ENCODE measurements at places on chromosomes 7 and 10.

GRCh38 chr7:107373354-107373753 lies 96.5 kb upstream of the GPR22 start:
- DNase-seq, result no peak

GRCh38 chr10:2439000-2439399 lies 628.3 kb upstream of the PFKP start:
- DNase-seq, result no peak

DNA sequence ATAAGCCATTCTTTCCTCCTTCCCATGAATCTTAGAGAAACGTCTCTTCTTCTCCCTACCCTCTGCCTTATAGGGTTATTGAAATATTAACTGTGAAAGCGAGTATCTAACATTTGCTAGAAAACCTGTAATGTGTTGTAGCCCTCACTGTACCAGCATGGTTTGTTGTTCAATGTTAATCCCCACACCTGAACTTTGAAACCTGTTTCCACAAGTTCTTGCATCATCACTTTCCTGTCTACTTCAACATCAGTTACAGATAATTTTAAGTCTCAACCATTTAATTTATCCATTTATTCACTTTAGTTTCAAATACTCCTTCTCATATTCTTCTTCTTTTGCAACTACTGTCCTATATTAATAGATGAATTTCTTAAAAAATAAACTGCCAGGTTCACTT lies 148.2 kb downstream of the ETV1 start:
- no peak for DNase-seq

DNA sequence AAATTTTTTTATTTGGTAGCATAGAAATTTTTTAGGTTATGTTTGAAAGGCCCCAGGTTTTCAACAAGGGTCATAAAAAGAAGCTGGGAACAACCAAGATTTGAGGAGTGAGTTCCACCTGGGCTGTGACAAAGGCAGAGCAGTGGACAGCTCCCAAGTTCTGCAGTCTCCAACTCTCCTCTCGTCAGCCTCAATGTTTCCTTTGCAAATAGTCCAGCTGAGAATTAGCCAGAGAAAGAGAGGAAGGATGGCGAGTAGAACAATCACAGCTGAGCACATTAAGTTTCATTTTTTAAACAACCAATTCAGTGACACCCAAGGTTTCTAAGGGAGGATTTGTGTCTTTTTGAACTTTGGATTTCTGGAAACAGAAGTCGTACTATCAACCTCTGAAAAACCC lies 143.2 kb downstream of the NRCAM start:
- no peak for DNase-seq

DNA sequence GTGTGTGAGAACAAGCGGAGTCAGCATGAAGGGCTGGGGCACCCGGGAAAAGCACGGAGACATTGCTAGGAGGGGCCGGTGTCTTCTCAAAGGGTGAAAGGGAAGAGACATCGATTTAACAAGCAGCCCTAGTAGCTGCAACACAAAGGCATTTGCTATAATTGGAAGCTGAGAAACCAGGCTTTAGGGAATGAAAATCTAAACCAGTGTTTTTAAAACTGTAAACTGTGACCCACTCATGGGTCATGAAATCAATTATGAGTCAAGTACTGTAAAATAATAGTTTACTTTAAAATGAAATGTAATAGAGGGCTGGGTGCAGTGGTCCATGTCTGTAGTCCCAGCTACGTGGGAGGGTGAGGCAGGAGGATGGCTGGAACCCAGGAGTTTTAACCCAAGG lies 128.7 kb upstream of the RHEB start:
- DNase-seq, result no peak
